ENCODE measurements at places on chromosomes 12 and 14.
A peak's percentile ranks its signal among the peaks of the same experiment; 100 is the strongest.

DNA sequence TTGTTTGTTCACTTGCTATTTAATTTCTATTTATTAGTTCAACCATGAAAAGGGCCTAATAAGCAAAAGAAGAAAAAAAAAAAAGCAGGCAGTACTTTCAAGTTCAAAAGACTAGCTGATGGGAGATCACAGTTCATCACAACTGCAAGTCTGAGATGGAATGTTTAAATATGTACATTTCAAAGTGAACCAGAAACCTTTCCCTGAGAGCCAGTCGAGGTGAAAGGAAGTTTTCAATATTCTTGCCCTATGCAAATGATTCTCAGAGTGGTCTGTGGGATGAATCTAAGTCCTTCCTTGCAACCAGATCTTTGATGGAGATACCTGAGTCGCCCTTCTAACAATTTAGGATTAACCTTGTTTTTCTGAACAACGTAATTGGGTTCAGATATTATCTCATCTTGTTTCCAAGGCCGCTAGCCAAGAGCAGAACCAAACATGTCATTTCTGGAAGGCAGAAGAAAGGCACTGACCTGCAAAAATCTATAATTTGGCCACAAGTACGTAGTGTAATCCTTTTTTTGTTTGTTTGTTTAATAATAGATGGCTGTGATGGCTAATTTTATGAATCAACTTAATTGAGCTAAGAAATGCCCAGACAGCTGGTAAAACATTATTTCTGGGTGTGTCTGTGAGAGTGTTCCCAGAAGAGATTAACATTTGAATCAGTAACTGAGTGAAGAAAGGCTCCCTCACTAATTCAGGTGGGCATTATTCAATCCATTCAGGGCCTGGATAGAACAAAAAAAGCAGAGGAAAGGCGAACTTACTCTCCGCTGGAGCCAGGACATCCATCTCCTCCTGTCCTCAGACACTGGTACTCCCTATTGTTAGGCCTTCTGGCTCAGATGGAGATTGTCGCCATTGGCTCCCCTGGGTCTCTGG is 171.1 kb upstream of the TMPO start:
- DNase-seq = no peak

GRCh38 chr12:131642101-131642540 is 68.8 kb upstream of the SFSWAP start:
- DNase-seq = no peak

- DNase-seq = no peak
Measured at GRCh38 chr14:92539419-92539818, 25.8 kb downstream of the RIN3 start.

DNA sequence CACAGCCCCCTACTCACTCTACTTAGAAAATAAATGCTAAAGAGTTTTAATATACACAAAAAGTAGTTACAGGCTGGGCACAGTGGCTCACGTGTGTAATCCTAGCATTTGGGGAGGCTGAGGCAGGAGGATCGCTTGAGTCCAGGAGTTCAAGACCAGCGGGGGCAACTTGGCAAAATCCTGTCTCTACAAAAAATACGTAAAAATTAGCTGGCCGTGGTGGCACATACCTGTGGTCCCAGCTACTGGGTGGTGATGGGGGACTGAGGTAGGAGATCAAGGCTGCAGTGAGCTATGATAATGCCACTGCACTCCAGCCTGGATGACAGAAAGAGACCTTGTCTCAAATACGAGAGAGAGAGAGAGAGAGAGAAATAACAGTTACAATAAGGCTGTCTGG is 9.9 kb upstream of the DYNC1H1 start:
- DNase-seq = no peak

GRCh38 chr12:87923361-87923760 is 105.8 kb downstream of the C12orf50 start:
- DNase-seq = no peak

GRCh38 chr12:82027612-82028011 is 268.5 kb upstream of the PPFIA2 start:
- no peak for DNase-seq

DNA sequence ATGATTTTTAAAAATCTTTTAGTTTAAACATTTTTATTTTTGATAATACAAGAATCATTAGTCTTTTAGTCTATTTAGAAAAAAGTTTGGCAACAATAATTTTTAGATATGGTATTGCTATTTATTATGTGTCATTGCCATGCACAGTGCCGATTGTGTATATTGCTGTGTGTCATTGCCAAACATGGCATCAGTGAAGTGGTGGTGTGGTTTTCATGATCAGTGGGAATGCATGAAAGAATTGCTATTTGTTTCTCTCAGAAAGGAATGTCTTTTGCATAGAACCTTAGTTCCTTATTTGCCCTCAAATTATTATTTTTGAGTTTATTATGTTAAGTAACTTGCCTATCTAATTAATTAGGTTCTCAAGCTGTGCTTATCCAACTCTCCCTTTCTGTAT is 397.5 kb upstream of the PDE3A start:
- no peak for DNase-seq

- DNase-seq = no peak
Measured at GRCh38 chr12:1091350-1091749, 100.3 kb downstream of the ERC1 start.

GRCh38 chr12:76272287-76272686 is 75.9 kb downstream of the BBS10 start:
- DNase-seq = no peak

- DNase-seq = no peak
Measured at GRCh38 chr12:64560396-64561301, 49.6 kb upstream of the RASSF3 start.

DNA sequence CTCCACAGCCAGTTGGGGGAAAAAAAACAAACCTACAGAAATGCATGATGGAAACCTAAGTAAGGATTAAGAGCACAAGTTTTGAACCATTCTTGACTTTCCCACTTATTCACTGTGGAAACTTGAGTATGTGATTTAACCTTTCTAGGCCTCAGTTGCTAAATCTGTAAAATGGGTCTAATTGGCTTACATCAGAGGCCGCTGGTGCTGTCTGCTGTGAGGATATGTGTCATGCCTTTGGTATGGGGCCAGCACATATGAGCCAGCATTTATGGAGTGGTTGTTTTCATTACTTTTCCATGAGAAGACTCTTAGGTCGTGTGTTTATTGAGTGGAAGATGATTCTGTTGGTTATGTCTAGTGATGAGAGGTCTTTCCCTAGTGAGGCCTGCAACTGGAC is 102.4 kb downstream of the ESR2 start:
- no peak for DNase-seq

- no peak for DNase-seq
Measured at GRCh38 chr12:43937947-43938346, 102.1 kb downstream of the TMEM117 start.

GRCh38 chr12:124273630-124274029 is 21.3 kb upstream of the RFLNA start:
- DNase-seq = no peak

DNA sequence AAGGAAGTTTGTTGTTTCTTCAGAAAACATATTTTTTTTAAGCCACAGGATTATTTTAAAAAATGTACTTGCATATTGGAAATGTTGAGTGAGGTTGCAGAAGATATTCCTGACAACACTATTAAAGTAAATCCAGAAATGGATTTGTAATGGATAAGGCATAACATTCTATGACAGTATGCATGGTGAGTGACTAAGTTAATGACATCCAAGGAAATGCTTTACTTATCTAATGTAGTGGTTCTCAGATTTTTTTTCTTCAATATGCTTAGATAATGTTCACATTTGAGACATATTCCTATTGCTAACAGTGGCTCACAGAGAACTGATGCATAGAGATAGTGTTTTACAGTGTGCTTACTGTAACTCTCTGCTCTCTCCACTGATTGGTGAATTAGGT is 49.4 kb downstream of the ZDHHC17 start:
- no peak for DNase-seq

DNA sequence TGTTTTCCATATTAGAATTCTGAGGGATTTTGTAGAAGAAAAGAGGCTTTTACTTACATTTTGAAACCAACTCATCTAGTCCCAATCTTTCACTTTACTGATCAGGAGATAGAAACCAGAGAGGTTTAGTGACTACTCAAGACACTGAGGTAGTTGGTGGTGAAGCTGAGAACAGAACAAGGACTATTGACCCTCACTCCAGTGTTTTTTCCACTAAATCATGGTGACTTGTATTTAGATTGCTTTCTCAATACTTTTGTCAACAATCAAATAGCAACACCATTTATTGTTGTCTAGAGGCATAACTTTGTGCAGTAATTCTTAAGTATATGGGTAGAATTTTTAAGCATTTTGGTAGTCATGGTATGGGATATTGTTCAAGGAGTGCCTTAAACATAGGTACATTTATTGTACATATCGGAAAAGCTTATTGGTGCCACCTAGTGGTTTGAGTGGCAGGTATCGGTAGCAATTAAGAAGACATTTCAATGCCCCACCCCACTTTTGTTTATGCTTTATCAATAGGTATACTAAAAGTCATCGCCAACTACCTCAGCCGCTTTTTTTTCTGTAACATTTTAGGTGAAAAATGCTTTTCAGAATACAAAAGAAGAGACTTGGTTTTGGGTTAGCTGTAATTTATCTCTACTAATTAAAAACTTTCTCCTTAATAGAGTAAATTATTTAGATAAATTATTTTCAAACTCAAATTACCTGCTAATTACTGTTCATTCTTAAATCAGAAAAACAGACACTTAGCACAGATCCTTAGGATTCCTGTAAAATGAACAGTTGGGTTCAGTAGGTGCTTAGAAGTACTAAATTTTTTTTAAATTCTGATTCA is 47.3 kb upstream of the PAWR start:
- DNase-seq = peak; percentile 1
